ENCODE measurements at places on chromosomes 4 and X.
A peak's percentile ranks its signal among the peaks of the same experiment; 100 is the strongest.

DNA sequence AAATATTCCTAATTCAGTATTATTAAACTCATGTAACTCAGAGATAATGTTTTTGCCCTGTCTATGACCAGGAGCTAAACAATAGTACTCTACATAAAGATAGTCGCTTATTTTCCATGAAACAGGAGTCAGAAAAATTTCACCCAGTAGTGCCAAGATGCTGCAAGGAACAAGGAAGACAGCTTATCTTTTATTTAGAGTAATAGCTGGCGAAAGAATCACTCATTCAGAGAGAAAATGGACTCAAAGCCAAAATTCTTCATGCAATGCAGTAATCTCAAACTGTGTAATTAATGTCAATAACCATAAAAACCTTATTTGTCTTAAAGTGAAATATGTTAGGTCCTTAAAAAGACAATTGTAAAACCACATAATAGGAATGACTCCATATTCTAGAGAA, 477.8 kb downstream of the ANKRD50 start:
- DNase-seq: no peak

DNA sequence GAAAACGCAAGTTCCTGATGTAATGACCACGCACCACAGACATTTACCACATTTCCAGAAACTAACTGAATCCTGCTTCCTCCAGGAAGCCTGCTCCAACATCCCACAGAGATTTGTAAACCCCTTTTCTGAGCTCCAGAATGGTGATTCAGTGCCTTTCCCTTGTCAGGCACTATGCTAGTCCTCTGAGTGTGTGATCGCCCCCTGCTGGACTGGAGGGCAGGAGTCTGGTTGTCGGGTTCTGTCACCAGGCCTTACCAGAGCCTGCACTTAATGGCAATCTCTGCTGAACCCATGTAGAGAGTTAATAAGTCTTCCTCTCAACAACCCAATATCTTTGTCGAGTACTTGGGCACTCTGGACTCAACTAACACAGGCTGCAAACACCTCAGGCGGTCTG, 14.5 kb upstream of the KDM5C start:
- DNase-seq: peak; percentile 66

- no peak for DNase-seq
Observed at GRCh38 chr4:151744614-151745013, 16.2 kb downstream of the GATB start.

DNA sequence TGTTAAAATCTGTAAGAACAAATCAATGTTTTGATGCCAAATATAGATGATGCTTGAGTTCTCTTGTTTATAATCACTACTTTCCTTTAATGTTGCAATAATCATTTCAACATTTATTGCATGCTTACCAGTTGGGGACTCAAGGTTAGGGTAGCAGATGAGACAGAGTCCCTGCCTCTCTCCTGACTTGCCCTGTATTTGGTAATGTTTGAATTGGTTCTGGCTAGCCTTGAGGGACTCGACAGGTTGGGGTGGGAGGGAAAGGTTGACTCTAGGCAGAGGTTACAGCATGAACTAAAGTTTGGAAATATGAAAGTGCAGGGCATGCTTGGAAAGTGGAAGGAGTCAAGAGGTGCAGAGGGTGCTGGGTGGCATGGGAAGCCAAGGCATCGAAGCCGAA, 2.0 kb downstream of the SEC24B start:
- no peak for DNase-seq

GRCh38 chr4:151674804-151675391, 85.9 kb downstream of the GATB start:
- no peak for DNase-seq

- DNase-seq: no peak
Observed at GRCh38 chr4:140141210-140141835, 12.7 kb downstream of the MAML3 start.

GRCh38 chrX:85505801-85506200, 126.3 kb upstream of the POF1B start:
- no peak for DNase-seq

- no peak for DNase-seq
Observed at GRCh38 chr4:138875891-138876608, 139.5 kb upstream of the NOCT start.

- DNase-seq: no peak
Observed at GRCh38 chr4:111031596-111031995, 408.7 kb upstream of the PITX2 start.

GRCh38 chrX:23389196-23389792, 54.6 kb downstream of the PTCHD1 start:
- no peak for DNase-seq

DNA sequence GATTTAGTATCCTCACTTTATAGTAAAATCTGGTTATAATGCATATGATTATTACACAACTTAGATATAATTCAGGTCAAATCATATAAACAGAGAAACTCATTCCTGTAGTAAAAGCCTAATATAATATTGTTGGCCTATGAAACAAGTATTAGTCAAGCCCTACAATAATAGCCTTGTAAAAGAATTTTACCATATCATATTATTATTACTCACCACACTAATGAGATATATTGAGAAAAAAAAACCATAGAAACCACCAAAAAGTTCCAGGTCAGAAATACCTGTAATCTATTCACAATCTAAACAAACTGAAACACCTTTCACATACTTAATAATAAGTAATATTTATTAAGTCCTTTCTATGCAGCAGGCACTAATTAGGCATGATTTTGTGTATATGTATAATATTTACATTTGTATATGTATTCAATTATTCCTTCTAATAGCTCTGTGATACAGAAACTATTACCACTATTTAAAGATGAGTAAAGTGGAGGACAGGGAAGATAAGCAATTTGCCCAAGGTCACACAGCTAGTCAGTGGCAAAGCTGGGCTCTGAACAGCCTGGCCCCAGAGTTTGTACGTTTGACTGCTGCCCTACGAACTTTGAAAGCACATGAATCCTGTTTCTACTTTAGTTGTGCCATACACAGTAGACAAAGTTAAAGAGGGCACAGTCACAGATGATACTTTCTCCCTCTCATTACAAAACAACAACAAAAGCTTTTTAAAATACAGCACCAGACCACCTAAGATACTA, 9.0 kb downstream of the ZNF827 start:
- no peak for DNase-seq

DNA sequence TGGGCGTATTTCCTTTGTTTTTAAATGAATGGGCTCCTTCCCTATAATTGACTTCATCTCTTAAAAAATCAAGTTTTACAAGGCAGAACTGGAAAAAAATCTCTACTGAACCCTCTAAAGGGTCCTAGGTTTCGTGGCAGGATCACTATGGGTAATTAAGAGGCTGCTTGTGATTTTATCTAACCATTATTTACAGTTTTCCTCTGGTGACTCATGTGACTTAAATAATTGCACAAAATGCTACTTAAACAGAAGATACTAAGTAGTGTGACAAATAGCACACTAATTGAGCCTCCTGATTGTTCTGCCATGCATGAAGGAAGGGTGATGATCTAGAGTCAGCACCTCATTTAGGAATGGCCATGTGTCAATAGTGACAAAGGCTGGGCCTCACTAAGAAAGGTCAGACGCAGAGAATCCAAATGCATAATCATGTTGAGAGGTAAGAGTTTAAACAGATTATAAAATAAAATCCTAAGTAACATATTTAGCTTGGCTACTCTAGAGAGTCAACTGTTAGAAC, 35.5 kb downstream of the OFD1 start:
- DNase-seq: no peak

- DNase-seq: no peak
Observed at GRCh38 chr4:2729533-2729875, 26.6 kb downstream of the TNIP2 start.

GRCh38 chrX:154815274-154815818, 10.1 kb upstream of the MPP1 start:
- DNase-seq: no peak

DNA sequence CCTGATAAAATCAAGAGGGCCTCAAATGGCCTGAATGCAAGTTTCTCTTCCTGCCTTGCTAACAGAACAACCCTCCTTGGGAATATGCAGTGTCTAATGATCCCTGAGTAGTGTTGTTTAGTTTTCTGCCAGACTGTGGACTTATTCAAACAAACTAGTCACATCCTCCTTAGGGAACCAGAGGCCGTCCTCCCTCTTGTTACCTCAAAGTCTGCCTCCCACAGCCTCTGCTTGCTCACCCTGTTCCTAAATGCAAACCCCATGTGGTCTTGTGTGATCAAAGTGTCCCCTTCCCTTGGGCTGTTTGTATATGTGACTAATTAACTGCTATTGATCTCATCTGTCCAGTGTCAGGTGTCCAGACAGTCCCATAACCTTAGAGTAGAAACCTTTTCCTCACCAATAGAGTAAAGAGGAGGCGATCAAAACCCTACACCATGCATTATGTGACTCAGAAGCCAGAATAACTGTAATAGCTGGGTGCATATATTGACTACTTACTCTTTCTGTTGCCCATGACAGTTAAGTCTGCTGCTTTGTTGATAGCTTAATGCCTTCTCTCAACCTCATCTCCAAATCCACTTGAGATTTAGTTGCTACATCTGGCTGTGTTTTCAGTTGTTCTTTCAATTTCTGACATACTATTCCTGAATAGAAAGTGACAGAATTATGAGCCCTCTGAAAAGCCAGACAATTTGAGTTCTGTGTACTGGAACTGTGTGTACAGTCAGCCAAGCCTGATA, 473.0 kb upstream of the NWD2 start:
- DNase-seq: no peak

GRCh38 chr4:150297861-150298474, 219.7 kb downstream of the DCLK2 start:
- no peak for DNase-seq

DNA sequence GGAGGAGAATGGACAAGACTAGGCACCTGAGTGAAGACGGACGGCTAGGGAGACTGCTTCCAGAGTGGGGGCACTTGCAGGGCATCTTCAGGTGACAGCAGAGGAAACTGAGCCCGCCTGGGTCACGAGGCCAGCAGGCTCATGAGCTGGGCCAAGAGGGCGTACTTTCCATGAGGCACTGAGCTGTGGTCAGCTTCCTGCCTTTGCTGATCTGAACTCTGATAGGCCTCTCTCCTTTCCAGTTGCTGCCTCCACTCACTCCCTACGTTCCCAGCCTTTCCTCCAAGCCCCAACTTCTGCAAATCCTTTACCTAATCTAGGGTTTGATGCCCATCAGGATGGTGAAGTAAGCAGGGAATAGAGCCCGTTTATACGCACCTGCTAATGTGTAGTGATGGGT, 1.4 kb upstream of the L1CAM start:
- DNase-seq: no peak

Data from 8988T (cell line).